ENCODE measurements at places on chromosomes 3 and 15.

- DNase-seq = no peak
These were observed 12.5 kb downstream of the TRAT1 start for GRCh38 chr3:108835101-108835500.

DNA sequence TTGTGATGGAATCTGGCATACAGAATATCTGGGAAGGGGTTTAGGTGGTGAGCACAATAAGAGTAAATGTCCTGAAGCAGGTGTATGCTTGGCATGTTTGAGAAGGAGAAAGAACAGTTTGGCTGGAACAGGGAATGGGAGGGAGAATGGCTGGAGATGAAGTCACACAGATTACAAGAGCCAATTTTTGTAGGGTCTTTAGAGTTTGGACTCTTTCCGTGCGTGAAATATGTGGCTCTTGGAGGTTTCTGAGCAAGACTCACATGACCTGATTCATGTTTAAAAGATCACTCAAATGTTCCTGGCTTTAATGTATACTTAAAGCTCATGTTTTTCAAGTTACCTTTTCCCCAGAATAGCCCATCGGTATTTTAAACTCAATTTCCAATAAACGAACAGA, 32.8 kb downstream of the SPRED1 start:
- DNase-seq = no peak

- no peak for DNase-seq
These were observed 11.5 kb upstream of the TRPM7 start for GRCh38 chr15:50698101-50698500.

DNA sequence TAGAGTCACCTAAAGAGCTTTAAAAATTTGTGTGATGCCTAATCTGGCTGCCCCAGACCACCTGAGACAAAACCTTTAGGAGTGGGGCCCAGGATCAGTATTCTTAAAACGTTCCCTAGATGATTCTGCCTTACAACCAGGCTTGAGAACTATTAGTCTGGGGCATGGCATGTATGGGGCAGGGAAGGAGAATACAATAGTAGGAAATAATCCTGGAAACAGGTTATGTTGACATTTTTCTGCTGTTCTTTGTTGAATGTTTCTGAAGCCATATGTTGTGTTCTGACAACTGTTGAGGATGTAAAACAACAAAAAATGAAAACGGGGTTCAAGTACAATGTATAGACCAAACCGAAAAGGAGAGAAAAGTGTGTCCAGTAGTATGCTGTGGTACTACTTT, 2.9 kb downstream of the GTF2E1 start:
- no peak for DNase-seq

GRCh38 chr3:48286308-48286707, 45.4 kb downstream of the ZNF589 start:
- no peak for DNase-seq

- no peak for DNase-seq
These were observed 160.1 kb upstream of the PDZRN3 start for GRCh38 chr3:73784686-73785392.

DNA sequence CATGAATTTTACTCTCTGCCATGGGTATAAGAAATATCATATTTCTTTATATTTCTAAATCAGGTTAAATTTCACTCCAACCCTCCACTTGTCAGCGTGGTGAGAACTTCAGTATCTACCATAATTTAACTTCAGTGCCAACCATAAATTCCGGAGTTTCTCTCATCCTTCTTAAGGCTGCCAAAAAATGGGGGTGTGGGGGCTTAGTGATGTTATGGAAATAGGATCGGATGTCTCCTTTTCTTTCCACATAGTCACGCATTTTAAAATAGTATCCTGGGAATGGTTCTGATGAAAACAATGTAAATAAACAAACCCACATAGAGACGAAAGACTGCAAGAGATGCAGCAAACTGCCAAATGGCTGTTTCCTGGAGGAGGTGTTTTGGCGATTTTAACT, 12.9 kb upstream of the FAM3D start:
- DNase-seq = no peak

GRCh38 chr3:49841126-49841696, 15.2 kb downstream of the TRAIP start:
- DNase-seq = no peak

- DNase-seq = no peak
These were observed 2.8 kb downstream of the LRRN1 start for GRCh38 chr3:3802046-3802445.

DNA sequence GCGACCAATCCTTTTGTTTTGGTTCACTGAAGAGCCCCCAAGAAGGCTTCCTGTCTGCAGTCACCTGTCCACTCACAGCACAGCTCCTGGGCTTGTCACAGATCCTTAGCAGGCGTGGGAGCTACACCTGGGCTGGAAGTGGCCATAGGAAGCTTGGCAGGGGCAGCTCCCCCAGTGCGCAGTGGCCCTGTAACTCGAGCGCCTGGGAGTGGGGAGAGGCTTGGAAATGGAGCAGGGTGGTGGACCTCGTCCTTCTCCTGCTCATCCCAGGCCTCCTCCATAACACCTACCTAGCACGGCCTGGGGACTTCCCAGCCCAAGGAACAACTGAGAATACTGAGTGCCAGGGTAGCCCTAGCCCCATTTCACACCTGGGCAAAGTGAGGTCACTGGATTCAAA, 19.3 kb upstream of the TGM5 start:
- no peak for DNase-seq

Measured in liver (tissue), 10 donors.